Mesenteric fat pad (tissue), 1 donor: ENCODE measurements at places on chromosomes 7 and 10. TPM values are rescaled to one million over a fixed set of nuclear protein-coding genes. Genes with fewer than 3 reads are reported as not detected.

NUTM2B gene
- 0.48 TPM for total RNA-seq

DNA sequence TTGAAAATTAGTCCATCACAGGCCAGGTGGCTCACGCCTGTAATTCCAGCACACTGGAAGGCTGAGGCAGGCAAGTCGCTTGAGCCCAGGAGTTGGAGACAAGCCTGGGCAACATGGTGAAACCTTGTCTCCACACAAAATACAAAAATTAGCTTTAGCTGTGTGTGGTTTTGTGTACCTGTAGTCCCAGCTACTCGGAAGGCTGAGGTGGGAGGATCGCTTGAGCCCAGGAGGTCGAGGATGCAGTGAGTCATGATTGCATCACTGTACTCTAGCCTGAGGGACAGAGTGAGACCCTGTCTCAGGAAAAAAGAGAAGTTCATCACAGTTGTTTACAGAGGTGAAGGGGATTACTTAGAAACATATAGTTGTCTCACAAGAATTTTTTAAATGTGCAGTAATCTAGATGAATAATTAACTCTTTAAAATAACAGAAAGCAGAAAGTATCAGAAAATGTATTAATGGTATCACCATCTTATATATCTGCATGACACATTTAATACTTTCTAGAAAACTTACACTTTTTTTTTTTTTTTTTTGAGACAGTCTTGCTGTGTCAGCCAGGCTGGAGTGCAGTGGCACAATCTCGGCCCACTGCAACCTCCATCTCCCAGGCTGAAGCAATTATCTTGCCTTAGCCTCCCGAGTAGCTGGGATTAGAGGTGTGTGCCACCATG is 8.9 kb downstream of the LCOR start:
- no peak for DNase-seq

GRCh38 chr10:60480865-60481563 is 91.3 kb upstream of the ANK3 start:
- DNase-seq: no peak

DNA sequence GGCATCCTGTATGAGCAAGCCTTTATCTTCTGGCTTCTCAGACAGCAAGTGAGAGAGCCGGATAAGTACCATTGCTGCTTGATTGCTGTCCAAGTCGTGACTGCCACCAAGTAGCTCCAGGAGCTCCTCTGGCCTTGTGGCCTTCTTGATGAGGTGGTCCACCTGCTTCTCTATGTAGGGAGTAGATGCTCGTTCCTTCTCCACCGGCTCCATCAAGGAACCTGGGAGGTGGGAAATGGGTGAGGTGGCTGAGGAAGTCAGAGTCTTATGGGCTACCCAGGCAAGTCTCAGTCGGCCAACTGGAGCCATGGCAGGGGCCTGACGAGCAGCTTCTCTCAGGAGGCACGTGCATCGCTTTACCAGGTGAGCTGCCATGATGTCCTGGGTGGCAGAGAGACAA is 2.6 kb downstream of the TBRG4 start:
- peak; percentile 65 for DNase-seq

DNA sequence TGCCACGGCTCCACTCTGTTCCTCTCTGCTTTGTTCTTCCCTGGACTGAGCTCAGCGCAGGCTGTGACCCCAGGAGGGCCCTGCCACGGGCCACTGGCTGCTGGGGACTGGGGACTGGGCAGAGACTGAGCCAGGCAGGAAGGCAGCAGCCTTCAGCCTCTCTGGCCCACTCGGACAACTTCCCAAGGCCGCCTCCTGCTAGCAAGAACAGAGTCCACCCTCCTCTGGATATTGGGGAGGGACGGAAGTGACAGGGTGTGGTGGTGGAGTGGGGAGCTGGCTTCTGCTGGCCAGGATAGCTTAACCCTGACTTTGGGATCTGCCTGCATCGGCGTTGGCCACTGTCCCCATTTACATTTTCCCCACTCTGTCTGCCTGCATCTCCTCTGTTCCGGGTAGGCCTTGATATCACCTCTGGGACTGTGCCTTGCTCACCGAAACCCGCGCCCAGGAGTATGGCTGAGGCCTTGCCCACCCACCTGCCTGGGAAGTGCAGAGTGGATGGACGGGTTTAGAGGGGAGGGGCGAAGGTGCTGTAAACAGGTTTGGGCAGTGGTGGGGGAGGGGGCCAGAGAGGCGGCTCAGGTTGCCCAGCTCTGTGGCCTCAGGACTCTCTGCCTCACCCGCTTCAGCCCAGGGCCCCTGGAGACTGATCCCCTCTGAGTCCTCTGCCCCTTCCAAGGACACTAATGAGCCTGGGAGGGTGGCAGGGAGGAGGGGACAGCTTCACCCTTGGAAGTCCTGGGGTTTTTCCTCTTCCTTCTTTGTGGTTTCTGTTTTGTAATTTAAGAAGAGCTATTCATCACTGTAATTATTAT is 1.2 kb downstream of the CLDN4 start:
- DNase-seq: no peak

DNA sequence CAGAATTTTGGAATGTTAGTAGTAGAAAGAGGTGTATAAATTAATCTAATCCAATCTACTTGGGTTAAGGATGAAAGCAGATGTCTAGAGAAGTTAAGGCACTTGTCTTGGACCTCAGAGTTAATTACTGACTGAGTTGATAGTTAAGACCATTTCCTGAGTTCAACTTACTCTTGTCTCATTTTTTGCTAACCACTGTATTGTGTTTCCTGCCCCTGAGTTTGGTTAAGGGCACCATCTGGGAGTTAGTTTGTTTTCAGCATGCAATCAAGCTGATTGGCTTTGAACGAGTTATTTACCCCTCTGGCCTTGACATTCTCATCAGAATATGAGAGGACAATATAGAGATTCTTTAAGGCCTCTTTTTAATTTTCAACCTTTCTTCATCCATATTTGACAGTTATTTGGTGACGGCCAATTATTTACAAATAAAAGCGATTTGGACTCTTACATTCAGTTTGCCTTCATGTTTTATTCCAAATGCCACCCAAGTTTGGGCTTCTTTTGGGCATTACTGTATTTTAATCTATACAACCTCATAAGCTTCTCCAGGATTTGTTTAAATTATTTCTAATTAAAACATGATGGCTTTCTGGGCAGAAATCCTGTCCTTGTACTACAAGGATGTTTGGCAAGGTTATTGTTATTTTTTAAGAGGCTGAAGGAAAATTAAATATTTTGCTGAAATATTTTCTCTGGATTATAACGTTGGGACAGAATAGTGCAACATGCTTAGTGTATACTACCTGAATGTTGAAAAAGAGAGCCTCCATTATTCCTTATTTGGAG is 225.0 kb downstream of the CACNB2 start:
- no peak for DNase-seq
